ENCODE measurements at places on chromosomes 11 and 22.

DNA sequence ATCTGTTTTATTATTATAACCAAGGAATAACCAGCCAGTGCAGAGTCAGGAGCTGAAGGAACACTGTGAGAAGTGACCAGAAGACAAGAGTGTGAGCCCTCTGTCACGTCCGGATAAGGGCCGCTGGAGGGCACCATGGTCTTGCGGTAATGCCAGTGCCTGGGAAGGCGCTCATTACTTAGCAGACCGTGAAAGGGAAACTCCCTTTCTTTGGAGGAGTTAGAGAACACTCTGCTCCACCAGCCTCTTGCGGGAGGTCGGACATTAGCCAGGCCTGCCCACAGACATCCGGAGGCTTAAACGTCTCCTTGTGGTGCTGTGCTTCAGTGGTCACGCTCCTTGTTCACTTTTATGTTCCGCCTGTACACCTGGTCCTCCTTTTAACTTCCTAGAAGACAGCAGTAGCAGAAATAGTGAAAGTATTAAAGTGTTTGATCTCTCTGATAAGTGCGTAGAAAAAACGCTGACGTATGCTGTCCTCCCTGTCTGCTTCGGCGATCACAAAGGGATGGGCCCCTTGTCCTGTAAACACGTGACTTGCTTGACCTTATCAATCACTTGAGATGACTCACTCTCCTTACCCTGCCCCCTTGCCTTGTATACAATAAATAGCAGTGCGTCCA lies 120.6 kb upstream of the LMO1 start:
- peak; percentile 42 for DNase-seq

- no peak for DNase-seq
Observed at GRCh38 chr11:86335131-86335767, 33.2 kb downstream of the HIKESHI start.

GRCh38 chr11:10498426-10499250 lies 42.3 kb downstream of the RNF141 start:
- DNase-seq = no peak

- no peak for DNase-seq
Observed at GRCh38 chr22:44188316-44188715, 7.6 kb downstream of the PARVG start.

DNA sequence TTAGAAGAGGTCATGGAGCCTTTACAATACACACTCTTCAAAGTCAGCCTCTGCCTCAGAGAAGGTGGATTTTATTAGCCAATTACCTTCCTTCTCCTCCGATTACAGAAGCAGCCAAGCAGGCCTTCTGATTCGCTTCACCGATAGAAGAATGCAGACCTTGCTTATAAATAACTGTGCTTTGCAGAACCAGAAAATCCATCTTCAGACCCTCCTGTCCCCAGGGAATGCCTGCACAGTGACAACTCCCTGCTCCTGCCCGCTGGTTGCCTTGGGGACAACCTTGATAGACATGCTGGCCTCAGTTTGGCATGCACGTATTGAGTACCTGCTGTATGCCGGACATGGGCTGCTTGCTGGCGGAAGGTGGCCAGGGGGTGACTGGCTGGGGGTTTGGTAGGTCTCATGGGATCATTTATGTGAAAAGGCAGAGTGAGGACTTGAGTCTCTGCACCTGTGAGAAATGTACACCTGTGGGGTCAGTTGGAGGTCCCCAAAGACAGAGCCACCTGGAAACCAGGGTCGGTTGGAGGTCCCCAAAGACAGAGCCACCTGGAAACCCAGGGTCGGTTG lies 1238.7 kb downstream of the BRD1 start:
- DNase-seq = no peak

- no peak for DNase-seq
Observed at GRCh38 chr11:88188251-88188931, 13.1 kb upstream of the RAB38 start.

DNA sequence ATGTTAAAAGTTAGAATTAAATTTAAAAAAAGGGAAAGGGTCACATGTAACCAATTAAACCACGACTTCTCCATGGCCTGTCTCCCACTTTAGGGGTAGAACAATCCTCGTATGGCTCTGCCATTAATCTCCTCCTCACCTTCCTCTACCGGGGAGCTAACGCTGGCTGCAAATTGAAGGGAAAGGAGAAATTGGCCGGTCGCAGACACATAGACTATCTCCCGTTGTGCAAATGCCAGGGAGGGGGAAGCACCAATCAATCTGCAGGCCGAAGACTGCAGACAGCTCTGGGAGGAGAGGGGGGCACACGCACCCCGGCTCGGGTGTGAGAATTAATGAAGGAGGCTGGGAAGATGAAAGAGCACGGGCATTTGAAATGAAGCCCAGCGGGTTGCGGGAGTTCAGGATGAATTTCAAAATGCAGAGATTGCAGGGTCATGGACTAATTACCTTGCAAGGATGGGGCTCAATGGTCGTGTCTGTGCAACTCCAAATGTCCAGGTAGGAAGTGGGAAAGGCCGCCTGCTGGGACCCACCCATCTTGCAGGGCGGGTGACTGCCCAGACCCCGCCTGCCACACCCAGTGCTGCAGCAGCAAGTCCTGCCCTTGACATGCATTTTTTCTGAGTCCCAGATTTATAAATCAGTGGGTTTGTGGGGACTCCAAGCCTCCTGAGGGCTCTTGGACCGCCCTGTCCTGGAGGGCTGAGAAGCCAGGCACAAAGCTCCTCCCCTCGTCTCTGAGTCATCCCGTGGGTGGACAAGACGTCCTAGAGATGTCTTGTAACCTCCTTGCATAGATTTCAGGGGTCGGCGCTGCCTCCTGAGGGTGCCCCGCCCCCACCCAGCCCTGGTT lies 534.2 kb downstream of the TBC1D22A start:
- DNase-seq = peak; percentile 35

GRCh38 chr11:124732230-124732629 lies 7.5 kb upstream of the NRGN start:
- DNase-seq = no peak

GRCh38 chr11:128920666-128921065 lies 22.0 kb downstream of the TP53AIP1 start:
- DNase-seq = no peak
